Osteocyte (in vitro differentiated cells): ENCODE measurements at places on chromosomes 11 and 22. TPM values are rescaled to one million over a fixed set of nuclear protein-coding genes. Genes with fewer than 3 reads are reported as not detected.

Gene ANO9
- total RNA-seq = not detected in 2 replicates

GRCh38 chr11:123683428-123684170 is 29.2 kb upstream of the SCN3B start:
- no peak for DNase-seq
- no peaks in the 10 kb centered on the region for H3K36me3 ChIP-seq

DNA sequence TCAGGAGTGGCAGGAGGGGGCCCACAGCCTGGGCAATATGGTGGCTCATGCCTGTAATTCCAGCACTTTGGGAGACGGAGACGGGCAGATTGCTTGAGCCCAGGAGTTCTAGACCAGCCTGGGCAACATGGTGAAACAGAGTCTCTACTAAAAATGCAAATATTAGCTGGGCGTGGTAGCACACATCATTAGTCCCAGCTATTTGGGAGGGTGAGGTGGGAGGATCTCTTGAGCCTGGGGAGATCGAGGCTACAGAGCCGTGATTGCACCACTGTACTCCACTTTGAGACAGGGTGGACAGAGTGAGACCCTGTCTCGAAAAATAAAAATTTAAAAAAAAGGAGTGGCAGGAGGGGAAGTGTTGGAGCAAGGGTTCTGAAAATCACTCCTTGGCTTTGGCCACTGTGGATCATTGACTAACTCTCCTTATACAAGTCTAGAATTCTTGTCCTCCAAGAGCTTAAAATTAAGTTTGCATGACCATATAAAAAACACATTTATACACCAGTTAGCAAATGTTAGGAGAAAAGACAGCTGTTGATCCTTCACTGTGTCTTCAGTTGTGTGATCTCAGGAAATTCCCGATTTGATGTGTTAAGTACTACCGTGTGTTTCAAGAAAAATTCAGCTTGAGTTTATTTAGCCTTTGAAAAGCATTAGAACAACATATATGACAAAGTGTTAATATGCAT is 2.3 kb upstream of the WEE1 start:
- H3K36me3 ChIP-seq = peaks cover 14% of the 10 kb centered on the region
- peak overlapping the region; percentile 100 for H3K27ac ChIP-seq
- no peak for DNase-seq
- H3K4me1 ChIP-seq = peaks cover 58% of the 10 kb centered on the region

- H3K27me3 ChIP-seq = peaks cover 6% of the 10 kb centered on the region
- H3K4me1 ChIP-seq = no peaks in the 10 kb centered on the region
- no peak overlapping the region for H3K4me3 ChIP-seq
- H3K36me3 ChIP-seq = no peaks in the 10 kb centered on the region
- no peak for DNase-seq
These were observed 246.0 kb upstream of the TENM4 start for GRCh38 chr11:79686703-79687419.

GRCh38 chr11:1908618-1909017 is 10.9 kb upstream of the TNNT3 start:
- no peak for DNase-seq
- H3K36me3 ChIP-seq = no peaks in the 10 kb centered on the region
- H3K27ac ChIP-seq = peak overlapping the region; percentile 7

- DNase-seq = no peak
- no peaks in the 10 kb centered on the region for H3K36me3 ChIP-seq
- no peaks in the 10 kb centered on the region for H3K27me3 ChIP-seq
- no peak overlapping the region for H3K4me3 ChIP-seq
- no peak overlapping the region for H3K27ac ChIP-seq
These were observed 24.7 kb upstream of the SOX6 start for GRCh38 chr11:16380941-16381568.

GRCh38 chr11:126408496-126408895 is 53.0 kb downstream of the ST3GAL4 start:
- no peak overlapping the region for H3K27ac ChIP-seq
- no peak overlapping the region for H3K4me3 ChIP-seq
- H3K36me3 ChIP-seq = peaks cover 37% of the 10 kb centered on the region
- H3K27me3 ChIP-seq = no peaks in the 10 kb centered on the region

- peak overlapping the region; percentile 71 for H3K27ac ChIP-seq
- peak; percentile 77 for DNase-seq
- peaks cover 49% of the 10 kb centered on the region for H3K4me1 ChIP-seq
- no peaks in the 10 kb centered on the region for H3K36me3 ChIP-seq
These were observed 539.3 kb upstream of the B3GAT1 start for GRCh38 chr11:134951305-134951700.

DNA sequence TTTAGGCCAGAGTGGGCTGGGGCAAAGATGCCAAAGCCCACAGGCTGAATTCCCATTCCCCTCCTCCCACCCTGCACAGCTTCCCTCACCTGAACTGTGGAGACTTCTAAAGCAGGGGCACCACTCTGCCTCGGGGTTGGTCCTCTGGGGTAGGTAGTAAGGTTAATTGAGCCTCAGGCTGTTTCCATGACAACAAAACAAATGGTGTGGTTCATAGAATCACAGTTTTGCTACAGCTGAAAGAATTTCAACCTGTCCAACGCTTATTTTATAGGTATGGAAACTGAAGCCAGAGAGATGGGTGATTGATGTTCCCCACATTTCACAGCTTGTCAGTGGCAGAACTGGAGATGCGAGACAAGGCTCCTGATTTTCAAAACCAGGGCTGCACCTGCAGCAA is 109.5 kb downstream of the SNX19 start:
- H3K27me3 ChIP-seq = no peaks in the 10 kb centered on the region
- peak overlapping the region; percentile 50 for H3K27ac ChIP-seq
- H3K36me3 ChIP-seq = no peaks in the 10 kb centered on the region
- peak; percentile 54 for DNase-seq
- H3K4me3 ChIP-seq = no peak overlapping the region
- peaks cover 16% of the 10 kb centered on the region for H3K4me1 ChIP-seq

Gene SLC22A25
- total RNA-seq = not detected in 2 replicates

Gene APOBEC3G
- total RNA-seq = 2.7 and 3.0 TPM in 2 replicates

DNA sequence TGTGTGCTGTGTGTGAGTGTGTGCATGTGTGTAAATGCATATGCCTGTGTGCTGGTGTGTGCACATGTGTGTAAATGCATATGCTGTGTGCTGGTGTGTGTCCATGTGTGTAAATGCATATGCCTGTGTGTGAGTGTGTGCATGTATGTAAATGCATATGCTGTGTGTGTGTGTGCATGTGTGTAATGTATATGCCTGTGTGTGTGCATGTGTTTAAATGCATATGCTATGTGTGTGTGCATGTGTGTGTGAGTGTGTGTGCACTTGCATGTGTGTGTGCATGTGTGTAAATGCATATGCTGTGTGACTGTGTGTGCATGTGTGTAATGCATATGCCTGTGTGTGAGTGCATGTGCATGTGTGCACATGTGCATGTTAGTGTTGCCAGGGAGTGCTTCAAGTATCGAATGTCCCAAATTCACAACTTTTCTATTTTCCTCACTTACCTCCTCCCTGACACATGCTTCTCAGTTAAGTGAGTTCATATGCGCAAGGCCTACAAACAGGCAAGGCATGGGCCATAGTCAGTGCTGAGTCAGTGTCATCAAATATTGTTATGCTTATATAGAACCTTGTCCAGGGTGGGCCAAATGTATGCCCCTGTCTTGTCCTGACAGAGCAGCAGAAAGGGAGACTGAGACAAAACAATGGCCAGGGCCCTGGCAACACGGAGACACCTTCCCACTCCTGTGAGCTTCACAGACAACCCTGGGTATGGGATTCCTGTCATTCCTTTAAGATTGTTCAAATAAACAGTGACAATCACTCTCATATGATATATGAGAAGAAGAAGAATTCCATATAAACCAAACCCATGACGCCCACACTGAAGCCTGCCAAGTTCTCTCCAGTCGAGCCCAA is 38.6 kb downstream of the GGTLC2 start:
- peaks cover 4% of the 10 kb centered on the region for H3K27me3 ChIP-seq
- H3K4me1 ChIP-seq = no peaks in the 10 kb centered on the region
- no peak overlapping the region for H3K27ac ChIP-seq
- no peak for DNase-seq
- no peak overlapping the region for H3K4me3 ChIP-seq
- no peaks in the 10 kb centered on the region for H3K36me3 ChIP-seq

Gene FAM180B
- 0.32 and 0.52 TPM in 2 replicates for total RNA-seq
